Left lobe of liver (tissue), 2 donors: ENCODE measurements at places on chromosomes 12 and 14.
A peak's percentile ranks its signal among the peaks of the same experiment; 100 is the strongest.

DNA sequence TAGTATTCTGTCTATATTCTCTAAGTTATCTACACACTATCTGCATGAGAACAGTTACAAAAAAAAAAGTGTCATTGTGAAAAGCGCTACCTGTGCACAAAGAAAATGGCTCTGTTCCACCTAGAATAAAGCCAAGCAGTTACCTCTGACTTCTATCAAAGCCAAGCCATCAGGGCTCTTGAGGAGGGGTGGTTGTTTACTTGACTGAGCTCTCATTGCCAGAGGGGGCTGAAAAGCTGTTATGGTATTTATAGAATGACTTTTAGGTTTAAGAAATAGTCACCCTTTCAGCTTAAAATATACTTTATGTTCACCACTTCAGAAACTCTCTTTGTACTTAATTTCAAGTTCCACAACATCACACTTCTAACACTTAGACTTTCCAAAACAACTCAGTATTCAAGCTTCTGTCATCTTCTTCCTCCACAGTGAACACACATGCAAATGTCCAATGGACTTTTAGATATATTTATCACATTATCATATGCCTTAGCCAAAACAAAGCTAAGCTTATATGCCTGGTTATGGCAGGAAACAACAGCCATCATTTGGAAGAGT is 7.5 kb downstream of the ITPR2 start:
- DNase-seq = no peak

DNA sequence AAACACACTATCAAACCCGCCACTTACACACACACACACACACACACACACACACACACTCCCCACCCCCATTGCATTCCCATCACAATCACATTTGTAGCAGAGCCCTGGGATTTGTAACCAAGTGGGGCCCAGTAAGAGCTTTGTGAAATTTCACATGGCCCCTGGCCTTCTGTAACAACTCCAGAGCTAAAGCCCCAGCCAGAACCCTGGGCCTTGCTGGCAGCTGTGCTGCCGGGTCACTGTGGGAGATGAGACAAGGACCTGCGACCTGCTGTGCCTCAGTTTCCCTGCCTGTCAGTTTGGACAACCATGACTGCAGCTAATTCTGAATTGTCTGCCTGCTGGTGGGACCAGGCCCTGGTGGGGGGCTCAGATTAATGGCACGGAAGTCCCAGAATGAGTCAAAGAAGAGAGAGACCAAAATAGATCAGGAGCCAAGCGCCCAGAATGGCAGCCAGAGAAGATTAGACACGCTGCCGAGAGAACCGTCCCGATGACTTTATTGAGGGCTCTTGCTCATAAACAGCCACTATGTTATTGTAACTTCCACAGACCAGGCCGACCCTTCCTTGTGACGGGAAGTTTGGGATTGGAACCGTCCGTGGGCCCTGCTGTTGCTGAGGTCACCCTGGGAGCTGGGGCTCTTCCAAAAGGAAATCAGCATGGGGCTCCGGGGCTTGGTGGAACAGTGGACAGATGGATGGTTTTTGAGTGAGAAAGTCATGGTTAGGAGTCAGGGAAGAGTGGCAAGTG is 123.1 kb downstream of the ZFP36L1 start:
- DNase-seq = peak; percentile 47

GRCh38 chr12:14974633-14975032 is 1.8 kb downstream of the PDE6H start:
- DNase-seq = no peak

DNA sequence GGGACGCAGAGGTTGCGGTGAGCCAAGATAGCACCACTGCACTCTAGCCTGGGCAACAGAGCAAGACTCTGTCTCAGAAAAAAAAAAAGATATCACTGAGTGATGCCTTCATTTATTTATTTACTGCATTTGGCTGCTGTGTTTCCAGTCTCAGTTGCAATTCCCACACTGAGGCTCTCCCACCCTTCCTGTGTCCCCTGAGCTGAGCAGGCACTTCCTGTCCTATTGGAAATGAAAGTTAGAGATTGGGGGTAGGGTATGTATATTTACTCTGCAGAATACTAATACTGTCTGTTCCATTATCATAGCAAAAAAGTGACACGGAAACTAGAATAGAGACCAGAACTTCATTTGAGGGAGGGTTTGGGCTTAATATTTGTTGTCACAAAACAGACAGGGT is 1.6 kb upstream of the RBMS2 start:
- no peak for DNase-seq

GRCh38 chr12:47636908-47637780 is 68.7 kb downstream of the RPAP3 start:
- DNase-seq = peak; percentile 53

GRCh38 chr12:96237465-96238077 is 43.4 kb downstream of the ELK3 start:
- DNase-seq = no peak

GRCh38 chr14:36738269-36738668 is 76.6 kb downstream of the PAX9 start:
- DNase-seq = no peak

DNA sequence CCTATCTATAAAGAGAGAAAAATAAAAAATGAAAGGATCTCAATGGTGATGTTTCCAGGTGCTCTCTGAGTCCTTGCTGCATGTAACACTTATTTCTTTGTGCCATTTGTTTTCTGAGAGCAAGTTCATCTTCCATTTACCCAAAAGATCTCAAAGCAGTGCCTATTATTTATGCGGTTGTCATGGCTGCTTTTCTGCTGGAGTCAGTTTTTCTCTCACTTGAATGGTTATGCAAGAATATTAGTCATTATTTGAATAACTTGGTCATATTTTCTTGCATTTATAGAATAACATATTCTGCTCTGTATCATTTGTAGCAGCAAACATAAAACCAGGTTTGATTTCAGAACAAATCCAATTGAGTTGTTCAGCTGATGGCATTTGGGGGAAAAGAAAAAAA is 141.8 kb upstream of the G2E3 start:
- no peak for DNase-seq

GRCh38 chr12:13218641-13219040 is 22.1 kb downstream of the EMP1 start:
- no peak for DNase-seq

DNA sequence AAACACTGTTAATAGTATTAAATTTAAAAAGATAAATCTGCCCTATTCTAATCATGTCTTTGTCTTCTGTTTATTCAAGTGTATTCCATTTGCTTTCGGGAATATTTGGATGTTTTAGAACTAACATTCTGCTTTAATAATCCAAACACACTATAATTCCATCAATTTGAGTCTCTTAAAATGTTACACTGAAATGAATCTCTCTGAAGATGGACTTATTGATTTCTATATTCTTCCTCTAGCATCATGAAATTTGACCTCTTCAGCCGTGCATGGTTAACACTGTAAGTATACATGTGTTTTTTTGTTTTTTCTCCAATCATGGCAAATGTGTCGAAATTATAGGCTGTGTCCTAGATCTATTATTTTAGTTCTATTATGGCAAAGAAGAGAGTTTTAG is 339.2 kb downstream of the ACSS3 start:
- no peak for DNase-seq

GRCh38 chr14:55713486-55713885 is 133.5 kb downstream of the KTN1 start:
- no peak for DNase-seq

GRCh38 chr12:89742337-89743022 is 33.8 kb upstream of the ATP2B1 start:
- no peak for DNase-seq

DNA sequence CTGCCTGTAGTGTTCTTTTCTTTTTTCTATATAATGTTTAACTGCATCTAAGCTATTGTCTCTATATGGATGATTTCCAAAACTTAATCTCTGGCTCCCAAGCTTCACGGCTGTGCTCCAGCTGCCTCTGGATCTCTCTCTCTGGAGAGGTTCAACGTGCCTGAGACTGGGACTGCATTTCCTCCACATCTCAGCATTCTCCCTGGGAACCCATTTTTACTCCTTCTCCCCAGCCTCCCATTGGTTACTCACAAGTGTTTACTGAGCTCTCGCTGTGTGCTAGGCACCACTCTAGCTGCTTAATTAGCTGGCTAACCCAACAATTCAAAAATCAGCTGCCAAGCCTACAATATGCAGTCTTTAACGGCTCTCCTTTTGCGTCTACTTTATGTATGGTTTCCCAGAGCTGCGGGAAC is 34.7 kb downstream of the FBXL14 start:
- no peak for DNase-seq

DNA sequence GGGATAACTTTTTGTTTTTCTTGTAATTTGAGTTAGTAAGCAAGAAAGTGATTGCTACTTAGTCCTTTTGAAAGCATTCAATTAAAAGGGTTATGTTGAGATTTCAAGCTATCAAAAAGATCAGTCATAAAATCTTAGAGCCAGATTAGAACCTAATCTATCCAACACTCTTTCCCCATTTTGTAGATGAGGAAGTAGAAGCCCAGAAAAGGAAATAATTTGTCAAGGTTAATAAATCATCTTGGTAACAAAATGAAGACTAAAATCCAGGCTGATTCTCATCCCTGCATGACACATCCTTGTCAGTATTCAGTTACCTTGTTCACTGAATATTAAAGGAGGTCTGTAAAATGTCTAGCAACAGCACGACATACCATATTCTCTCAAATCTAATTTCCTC is 26.5 kb downstream of the PPP1R13B start:
- DNase-seq = no peak

DNA sequence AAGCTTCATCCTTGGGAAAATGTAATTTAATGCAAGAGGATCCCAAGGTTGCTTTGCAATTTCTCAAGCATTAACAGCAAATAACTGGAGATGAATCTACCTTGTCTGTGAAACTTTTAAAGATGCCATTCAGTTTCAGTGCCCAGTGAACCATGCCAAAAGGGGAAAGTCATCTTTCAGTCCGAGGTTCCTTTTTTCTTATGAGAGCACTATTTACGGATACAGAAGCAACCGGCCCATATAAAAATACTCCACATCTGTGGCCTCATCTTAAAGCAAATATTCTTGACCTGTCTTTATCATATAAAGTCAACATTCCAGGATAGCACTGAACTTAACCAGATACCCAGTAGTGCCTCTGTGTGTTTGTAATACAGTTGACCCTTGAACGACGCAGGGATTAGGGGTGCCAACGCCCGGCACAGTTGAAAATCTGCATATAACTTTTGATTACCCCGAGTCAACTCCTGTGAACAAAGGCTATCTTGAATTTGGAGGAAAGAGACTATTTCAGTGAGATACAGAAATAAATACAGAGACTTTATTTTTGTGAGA is 209.4 kb downstream of the PCNX1 start:
- DNase-seq = no peak

DNA sequence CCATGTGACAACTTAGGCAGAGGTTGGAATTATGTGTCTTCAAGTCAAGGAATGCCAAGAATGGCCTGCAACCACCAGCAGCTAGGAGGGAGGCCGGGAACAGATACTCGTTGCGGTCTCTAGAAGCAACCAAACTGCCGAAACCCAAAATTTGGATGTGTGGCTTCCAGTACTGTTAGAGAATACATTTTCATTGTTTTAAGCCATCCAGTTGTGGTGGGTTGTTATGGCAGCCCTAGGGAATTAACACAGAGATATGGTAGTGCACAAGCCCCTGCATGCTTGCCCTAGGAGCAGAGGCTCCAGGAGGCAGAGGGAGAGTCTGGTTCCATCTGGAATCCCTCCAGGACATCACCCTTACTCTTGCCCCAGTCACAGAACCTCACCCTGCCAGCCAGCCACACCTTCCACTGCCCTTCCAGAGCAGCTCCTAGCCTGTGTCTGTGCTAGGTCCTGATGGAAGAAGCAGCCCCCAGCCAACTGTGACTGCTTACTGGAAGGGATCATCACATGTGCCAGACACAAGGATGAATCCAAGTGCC is 19.5 kb downstream of the PITPNM2 start:
- no peak for DNase-seq

GRCh38 chr14:95134304-95134933 is 22.9 kb downstream of the DICER1 start:
- DNase-seq = no peak

- no peak for DNase-seq
Measured at GRCh38 chr12:58710901-58711300, 209.4 kb downstream of the LRIG3 start.

DNA sequence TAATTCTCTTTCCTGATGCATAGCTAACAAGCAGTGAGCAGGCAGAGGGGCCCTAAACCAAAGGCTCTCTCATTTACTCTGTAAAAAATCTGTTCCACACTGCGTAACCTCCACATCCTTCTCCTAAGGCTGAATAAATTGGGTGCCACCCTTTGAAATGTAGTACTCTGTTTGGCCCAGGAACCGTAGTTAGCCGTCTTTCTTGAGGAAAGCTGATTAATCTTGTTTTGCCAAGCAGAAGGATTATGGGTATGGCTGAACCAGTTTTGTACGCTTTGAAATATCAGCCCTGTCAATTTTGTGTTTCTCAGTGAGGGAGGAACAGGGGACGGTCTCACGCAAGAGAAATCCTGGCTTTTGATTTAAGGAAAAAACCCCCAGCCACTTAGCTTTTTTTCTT is 19.7 kb downstream of the EML1 start:
- DNase-seq = no peak

DNA sequence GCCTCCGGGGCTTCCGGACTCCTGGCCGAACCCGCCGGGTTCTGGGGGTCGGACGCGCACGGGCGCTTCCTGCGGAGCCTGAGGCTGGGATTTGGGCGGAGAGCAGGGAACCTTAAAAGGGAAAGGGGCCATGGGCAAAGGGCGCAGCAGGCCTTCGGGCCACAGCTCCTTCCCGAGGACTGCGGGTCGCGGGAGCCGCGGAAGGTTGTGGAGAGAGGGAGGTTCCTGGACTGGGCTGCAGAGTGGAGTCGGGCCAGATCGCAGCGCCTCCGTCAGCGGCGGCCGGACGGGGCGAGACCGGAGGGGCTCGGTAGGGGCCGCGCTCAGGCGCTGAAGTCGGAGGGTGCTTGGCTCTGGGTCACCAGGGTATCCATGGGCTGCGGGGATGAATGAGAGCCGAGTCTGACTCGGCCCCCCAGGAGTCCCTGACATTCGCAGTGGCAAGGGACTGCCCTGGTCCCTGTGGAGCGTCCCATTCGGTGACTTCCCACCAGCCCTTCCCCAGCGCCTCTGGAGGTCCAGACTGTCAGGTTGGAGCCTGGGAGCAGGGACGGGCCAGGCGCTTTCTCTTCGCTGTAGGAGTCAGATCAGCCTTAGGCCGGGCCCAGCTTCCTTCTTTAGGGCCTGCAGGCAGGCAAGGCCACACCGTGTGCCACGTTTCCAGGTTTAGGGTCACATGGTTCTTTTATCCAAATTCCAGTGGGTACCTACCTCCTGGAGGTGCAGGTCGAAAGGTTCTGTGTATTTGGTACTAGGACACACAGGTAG is 938 bp upstream of the SLC25A29 start:
- peak; percentile 60 for DNase-seq

DNA sequence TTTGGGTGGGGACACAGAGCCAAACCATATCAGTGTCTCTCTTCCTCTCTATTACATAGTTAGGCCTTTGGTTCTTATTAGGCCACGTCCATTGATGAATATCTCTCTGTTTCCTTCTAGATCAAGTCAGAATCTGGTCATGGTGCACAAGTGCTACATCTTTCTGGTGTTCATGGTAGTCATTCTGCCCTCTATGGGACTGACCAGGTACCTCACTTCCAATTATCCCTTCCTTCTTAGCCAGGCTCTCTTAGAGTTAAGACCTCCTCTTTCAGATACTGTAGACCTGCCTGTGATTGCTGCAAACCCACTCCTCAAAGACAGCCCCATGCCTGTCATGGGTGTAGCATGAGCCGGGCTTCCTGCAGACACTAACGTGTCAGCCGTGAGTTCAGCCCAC is 25.2 kb downstream of the NGB start:
- no peak for DNase-seq
